ENCODE measurements at places on chromosomes 16 and 17.

- DNase-seq = no peak
These were observed 20.6 kb upstream of the PRKAR1A start for GRCh38 chr17:68491381-68492231.

- no peak for DNase-seq
These were observed 23.1 kb downstream of the KDM8 start for GRCh38 chr16:27226476-27226875.

GRCh38 chr17:46191322-46192188 is 1.7 kb downstream of the KANSL1 start:
- no peak for DNase-seq

DNA sequence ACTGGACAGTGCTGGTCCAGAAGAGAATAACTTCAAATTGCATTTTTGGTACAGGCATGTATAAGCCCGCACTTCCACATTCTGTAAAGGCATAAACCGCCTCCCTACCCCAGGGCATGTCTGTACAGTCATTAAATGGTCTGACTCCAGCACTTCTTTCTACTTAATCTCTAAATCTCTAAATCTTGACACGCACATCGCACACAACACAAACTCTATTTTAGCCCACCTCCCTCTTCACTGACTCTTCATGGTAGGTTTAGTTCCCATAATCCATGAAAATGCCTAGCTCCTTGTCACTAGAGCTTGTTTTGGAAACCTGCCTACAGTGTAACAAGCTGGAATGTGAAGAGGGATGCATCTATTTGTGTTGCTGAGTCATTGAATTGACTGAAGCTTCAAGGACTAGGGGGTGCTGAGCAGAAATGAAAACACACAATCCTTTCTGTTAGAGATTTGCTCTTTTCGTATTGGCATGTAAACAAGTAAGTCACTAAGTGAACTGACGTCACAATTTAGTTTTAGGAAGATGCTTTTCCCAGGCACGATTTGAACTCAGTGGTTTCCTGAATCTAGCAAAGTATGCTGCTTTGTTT is 1.6 kb upstream of the DUSP14 start:
- DNase-seq = no peak

GRCh38 chr17:34386697-34387550 is 23.9 kb upstream of the CCL1 start:
- peak; percentile 27 for DNase-seq

- DNase-seq = no peak
These were observed 9.7 kb downstream of the CNP start for GRCh38 chr17:41976142-41976768.

- DNase-seq = no peak
These were observed 25.8 kb downstream of the HS3ST3A1 start for GRCh38 chr17:13575922-13576419.

DNA sequence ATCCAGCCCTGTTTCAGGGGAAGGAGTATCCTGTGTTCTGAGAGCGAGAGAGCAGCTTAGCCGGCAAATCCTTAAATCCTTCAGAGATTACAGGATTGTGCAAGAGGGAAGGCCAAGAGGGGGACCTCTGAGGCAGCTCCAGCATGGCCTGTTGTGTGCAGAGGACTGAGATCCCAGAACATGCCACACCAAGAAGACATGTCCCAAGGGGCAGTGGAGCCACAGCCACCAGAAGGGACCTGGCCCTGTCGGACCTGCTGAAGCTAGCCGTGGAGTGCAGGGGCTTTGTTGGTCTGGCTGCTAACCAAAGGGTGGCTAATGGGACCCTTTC is 1.6 kb upstream of the MRC2 start:
- DNase-seq = no peak

DNA sequence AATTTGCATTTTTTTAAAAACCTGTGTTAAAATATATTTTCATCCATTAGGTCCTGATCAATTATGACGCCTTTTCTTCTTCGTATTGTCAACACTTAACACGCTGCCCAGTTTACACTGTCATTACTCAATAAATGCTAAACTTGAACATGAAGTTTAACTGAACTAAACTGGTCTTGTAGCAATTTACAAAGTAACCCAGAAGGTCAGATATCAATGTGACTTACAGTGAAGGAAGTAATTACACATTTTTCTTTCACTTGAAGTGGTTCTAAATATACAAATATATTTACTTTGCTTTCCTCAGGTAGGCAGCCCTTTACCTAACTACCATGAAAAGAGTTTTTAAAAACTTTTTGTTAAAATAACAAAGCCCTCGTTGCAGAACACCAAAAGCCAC is 256.5 kb upstream of the AXIN2 start:
- DNase-seq = no peak

DNA sequence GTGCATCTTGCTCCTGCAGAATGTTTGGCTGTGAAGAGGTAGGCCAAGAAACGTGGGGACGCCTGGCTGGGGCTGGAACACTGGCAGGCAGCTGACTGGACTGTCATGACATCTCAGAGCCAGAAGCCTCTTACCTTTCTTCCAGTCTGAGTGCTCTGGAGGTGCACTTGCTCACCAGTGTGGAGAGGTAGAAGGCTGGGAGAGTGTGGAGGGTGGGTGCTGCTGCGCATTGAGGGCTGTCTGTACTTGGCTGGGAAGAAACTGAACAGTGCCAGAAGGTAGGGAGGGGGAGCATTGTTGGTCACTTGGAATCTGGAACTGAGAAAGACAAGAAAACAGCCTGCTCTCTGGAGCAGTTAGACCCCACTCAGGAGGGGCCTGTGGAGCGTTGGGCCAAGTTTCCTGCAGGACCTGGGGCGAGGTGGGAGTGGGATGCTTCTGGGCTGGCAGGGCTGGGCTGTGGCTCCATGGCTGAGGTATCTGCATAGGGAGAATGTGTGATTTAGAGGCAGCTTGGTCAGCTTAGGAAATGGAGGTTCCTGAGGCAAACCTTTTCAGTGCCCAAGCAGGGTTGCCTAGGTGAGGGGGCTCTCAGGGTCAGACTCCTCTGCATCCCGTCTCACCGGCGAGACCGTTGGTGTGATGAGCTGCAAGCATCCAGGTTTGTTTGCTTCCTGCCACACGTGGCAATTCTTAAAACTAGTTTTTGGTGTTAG is 55.1 kb downstream of the KSR1 start:
- no peak for DNase-seq

DNA sequence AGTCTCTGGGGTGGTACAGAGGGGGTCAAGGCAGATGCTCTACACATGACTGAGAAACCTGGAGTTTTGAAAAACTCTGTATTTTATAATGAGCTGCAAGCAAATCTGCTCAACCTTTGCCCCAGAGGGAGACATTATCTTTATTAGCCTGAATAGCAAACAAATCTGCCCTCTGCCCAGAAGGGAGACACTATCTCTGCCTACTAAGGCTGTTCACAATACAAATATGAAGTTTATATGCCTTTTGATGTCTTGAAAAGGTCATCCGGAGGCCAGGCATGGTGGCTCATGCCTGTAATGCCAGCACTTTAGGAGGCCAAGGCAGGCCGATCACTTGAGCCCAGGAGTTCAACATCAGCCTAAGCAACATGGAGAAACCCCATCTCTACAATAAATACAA is 11.0 kb upstream of the XYLT1 start:
- DNase-seq = no peak

GRCh38 chr17:73863761-73864535 is 219.7 kb upstream of the SDK2 start:
- DNase-seq = no peak

- DNase-seq = no peak
These were observed 565 bp upstream of the XAF1 start for GRCh38 chr17:6755281-6755680.

- DNase-seq = no peak
These were observed 408.6 kb downstream of the SOX9 start for GRCh38 chr17:72529386-72529785.

DNA sequence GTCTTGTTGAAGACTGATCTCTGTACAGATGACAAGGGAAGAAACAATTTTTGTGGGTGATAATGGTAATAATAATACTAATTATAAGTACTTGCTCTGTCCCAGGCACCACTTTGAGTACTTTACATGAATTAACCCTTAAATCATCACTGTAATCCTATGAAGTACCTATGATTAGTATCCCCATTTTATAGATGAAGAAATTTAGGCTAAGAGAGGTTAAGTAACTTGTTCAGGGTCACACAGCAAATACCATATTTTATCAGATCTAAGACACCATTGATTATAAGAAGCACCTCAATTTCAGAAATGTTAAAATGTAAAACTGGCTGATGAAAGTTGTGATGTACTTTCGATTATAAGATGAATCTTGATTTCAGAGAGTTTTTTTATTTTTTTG is 18.6 kb downstream of the TADA2A start:
- no peak for DNase-seq

DNA sequence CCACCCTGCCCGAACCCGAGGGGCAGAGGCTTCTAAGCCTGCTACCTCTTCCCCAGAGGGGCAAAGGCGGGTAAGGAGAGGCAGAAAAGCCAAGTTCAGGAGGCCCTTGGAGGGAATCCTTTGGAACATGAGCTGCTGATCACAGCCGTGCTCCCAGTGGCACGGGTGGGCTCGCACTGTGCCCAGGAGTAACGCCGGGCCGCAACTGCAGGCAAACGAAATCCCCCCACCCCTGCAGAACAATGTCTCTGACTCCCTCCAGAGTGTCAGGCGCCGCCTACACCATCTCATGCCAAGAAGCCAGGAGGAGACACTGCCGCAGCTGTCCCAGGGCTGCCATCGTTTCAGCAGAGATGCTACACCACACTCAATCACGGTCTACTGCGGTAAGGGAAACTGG is 8.9 kb downstream of the P4HB start:
- DNase-seq = no peak

GRCh38 chr17:15511142-15511541 is 43.7 kb upstream of the CDRT4 start:
- DNase-seq = no peak

DNA sequence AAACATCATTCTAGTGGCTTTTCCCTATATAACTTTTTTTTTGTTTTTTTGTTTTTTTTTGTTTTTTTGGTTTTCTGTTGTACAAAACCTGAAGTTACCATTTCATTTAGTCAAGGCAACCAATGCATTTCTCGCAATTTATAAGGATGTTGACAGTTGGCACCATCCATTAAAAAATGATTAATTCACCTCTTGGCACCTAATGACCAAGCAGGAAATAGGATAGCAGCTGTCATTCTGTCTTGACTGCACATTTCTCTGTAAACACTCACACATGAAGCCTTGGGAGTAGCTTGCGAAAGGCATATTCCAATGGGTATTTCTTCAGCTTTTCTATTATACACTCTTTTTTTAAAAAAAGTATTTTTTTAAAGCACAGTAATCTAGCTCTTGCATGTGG is 77.5 kb downstream of the SYCE1L start:
- no peak for DNase-seq
